Stimulated activated CD4-positive, alpha-beta T cell treated with anti-CD3 and anti-CD28 coated beads, TNF-alpha, amount 100 ng/mL, for 24 hours (primary cell): ENCODE measurements at places on chromosomes 7 and 10.

DNA sequence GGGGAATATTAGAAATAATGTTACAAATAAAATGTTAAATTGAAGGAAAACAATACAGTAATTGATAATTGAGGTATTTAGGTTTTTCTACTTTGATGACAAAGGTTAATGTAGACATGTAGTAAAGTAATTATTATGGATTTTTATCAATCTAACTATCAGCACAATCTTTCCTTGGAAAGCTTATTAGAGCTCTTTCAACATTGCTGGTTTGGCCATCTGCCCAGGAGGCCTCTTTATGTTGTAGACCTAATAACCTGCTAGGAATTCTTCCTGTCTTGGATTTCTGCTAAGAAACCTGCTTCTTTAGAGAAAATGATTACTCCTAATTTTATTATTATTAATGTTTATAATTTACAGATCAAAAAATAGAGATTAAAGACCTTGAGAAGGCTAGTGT, 78.9 kb downstream of the CHRM2 start:
- DNase-seq, result no peak

- no peak for DNase-seq
Observed at GRCh38 chr7:158963771-158964241, 107.4 kb downstream of the DYNC2I1 start.

GRCh38 chr7:137804836-137805235, 41.9 kb downstream of the DGKI start:
- no peak for DNase-seq

DNA sequence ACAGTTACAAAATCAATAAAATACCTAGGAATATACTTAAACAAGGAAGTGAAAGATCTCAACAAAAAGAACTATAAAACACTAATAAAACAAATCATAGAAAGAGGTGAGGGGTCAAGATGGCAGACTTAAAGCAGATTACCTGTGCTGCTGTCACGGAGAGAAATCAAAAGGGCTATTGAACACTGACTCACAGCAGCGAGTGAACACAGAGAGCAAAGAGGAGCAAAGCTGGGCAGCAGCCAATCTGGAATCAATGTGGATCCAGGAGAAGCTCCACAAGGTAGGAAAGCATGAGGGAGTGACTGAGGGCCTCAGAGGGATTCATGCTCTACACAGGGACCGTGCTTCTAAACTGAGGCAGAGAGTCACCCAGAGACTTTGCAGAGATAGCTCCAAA, 562.0 kb upstream of the SEMA3D start:
- DNase-seq, result no peak

DNA sequence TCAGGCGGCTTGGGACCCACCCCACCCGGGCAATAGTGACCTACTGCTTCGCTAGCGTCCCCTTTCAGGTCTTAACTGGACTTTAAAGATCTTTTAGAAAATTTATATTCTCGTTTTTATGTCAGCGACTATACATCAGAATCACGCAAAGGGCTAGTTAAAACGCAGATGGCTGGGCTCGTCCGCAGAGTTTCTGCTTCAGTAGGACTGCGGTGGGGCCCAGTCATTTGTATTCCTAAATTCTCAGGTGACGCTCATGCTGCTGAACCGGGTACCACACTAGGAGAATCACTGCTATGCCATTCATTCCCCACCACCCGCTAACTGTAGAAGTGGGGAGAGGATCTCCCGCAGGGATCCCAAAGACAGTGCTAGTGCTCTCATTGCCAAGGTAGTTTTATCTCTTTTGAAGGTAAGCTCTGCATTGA, 12.0 kb upstream of the SP8 start:
- no peak for DNase-seq

- DNase-seq, result no peak
Observed at GRCh38 chr7:154795437-154795836, 207.5 kb downstream of the PAXIP1 start.

DNA sequence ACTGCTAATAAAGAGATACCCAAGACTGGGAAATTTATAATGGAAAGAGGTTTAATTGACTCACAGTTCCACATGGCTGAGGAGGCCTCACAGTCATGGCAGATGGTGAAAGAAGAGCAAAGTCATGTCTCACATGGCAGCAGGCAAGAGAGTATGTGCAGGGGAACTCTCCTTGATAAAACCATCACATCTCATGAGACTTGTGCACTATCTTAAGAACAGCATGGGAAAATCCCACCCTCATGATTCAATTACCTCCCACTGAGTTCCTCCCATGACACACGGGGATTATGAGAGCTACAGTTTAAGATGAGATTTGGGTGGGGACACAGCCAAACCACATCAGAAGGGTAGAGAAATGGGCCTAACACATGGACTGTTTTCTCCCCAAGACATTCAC, 156.3 kb downstream of the CCDC71L start:
- DNase-seq, result no peak

GRCh38 chr10:128528167-128528566, 401.9 kb upstream of the MKI67 start:
- no peak for DNase-seq

DNA sequence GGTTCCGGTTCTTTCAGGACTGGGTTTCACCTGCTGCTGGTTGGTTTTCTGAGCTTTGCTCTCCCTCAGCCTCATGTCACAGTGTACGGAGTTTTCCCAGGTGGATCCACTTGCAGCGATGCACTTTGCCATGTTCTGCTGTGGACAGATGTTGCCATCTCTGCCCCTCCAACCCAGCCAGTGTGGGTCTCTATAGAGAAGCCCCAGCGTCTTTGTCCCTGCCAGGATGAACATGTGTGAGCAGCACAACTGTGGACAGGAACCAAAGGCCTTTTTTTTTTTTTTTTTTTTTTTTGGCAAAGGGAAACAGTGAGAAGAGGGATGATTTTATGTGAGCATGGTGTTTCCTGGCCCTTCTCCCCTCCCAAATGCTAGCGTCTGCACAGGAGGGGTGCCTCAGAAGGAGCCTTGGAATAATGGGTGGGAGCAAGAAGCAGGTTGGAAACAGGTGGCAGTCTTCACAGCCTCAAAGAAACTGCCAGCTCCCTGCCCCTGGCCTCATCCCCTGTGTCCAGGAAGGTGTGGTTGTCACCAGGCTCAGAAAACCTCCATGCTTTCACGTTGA, 106.5 kb downstream of the RPS24 start:
- DNase-seq, result no peak

GRCh38 chr10:71046747-71047146, 158.4 kb upstream of the PCBD1 start:
- no peak for DNase-seq

- no peak for DNase-seq
Observed at GRCh38 chr10:88835910-88836221, 15.8 kb downstream of the ANKRD22 start.
